ENCODE measurements at places on chromosomes 4 and X.

- DNase-seq, result no peak
Measured at GRCh38 chr4:95304898-95305297, 243.9 kb downstream of the UNC5C start.

DNA sequence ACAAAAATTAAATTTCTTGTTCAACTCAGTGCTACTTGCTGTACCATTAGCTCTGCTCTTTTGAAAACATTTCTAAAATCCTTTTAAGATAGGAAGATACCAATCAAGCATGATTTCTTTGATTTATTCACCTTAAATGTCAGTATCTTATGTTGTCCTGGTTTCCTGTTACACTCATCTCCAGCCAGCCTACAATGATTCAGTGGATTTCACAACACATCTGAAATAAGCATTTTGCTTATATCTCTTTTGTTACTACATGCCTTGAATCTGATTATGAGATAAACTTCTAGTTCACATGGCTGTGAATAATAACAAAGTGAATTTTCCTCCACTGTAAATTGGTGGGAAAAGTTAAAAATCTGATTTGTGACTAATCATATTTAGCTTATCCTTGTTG, 112.5 kb upstream of the BMP3 start:
- no peak for DNase-seq

- DNase-seq, result no peak
Measured at GRCh38 chr4:81499840-81500239, 28.1 kb upstream of the RASGEF1B start.

- no peak for DNase-seq
Measured at GRCh38 chr4:76457885-76458284, 22.9 kb downstream of the SHROOM3 start.

- DNase-seq, result no peak
Measured at GRCh38 chrX:76109654-76110053, 63.2 kb upstream of the PBDC1 start.

DNA sequence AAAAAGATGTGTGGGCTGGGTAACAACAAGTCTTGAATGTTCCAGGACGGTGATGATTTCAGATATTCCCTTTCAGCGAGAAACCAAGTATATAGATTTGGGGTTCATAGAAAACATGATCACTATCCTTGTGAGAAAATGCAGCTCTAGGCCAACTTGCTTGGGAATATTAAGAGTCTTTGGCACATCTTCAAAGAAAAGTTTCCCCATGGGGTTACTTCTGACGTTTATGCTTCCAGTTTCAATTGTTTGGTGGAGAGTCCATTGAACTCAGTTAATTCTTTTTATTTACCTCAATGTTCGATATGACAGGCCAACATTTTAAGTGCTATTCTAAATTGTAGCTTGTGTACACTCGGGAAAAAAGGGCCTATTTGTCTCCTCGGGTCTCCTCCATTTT, 126.7 kb downstream of the NHS start:
- DNase-seq, result no peak

GRCh38 chr4:89538171-89538570, 230.6 kb upstream of the GPRIN3 start:
- DNase-seq, result no peak

GRCh38 chrX:47245156-47245555, 12.3 kb downstream of the USP11 start:
- no peak for DNase-seq

DNA sequence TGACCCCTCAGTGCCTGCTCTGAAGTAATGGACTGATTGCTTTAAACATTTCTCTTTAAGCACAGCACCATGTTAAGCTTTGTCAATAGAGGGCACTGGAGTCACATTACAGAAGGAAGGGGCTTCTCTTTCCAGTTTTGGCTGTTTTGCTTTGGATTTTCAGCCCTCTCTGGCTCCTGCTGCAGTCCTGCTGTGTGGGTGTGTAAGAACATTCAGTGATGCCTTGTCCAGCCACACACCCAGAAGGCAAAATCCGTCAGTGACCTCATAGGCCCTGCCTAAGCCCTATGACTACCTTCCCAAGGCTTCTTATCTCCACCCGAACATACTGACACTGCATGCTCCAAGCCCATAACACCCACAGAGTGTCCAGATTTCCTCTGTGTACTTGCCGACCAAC, 215.3 kb upstream of the CTSO start:
- DNase-seq, result no peak

GRCh38 chr4:10701702-10702460, 17.3 kb upstream of the CLNK start:
- DNase-seq, result no peak

DNA sequence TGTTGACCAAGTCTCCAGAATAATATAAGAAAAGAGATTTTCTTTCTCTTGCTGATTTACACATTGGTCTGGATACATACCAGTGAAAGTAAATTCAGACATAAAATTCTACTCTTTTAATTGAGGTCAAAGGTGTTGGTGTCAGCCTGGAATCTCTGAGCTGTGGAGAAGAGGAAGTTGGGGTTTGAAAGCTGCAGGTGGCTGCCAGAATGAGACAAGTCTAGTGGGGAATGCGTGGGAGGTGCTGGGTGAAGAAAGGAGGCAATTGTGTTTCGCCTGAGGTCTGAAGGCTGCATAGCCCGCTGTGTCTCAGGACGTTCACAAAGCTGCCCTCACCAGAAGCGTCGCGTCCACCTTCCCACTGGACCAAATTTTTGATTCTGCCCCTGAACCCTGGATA, 31.2 kb downstream of the PHEX start:
- DNase-seq, result peak; percentile 24

DNA sequence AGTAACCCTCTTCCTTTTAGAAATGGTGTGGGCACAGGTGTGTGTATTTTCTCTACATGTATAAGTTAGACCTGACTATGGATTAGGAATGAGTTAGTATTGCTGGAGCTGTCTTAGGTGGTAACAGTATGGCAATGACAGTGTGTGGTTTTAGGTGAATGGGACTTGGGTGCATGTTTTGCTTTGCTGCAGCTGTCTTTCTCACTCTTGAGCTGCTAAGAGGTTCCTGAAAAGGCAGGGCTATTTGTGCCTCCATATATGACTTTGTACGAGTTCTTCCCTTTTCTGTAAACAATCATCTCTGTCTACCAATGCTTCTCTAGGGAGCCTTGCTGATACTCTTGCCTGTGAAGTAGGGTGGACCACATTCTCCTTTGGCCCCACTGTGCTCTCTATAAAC, 234.8 kb upstream of the HHIP start:
- DNase-seq, result no peak

DNA sequence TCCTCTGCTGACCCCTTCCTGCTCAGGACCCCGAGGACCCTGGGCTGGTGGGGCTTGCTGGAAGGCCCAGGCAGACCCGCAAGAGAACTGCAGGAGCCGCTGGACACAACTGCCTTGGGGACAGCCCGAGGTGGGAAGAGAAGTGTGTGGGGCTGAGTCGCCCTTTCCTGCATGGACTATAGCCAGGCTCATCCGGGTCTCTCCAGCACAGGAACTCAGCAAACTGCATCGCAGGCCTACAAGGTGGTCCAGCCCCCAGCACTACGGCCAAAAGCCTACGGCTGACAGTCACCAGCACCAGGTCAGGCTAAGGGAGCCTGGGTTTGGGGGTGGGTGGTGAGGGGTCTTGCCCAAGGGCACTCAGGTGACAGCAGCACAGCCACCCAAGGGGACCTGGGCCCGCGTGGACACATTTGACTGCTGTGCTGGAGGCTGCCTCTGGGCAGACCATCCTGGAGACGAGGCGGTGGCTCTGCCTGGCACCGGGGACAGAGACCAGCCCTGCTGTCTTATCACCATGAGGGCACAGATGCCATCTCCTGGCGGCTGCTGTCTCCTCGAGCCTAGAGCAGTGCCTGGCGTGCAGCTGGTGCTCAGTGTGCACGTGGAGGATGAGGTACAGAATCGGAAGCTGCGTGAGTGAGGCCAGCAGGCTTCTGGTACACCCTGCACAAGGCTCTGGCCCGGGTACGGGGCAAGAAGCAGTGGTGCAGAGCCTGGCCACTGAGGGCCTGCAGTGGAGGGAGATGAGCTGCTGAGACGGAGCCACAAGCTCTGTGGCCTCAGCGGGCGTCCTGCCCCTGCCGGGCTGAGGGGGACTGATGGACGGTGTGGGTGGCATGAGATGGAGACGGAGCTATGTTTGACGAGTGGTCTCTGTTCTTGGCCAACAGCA, 15.1 kb downstream of the LRPAP1 start:
- no peak for DNase-seq

- DNase-seq, result no peak
Measured at GRCh38 chr4:125368671-125369081, 53.9 kb downstream of the FAT4 start.

- no peak for DNase-seq
Measured at GRCh38 chr4:120960656-120961267, 38.2 kb upstream of the PRDM5 start.

GRCh38 chr4:167185465-167185864, 48.8 kb downstream of the SPOCK3 start:
- DNase-seq, result no peak

- no peak for DNase-seq
Measured at GRCh38 chr4:57094832-57095223, 15.4 kb downstream of the IGFBP7 start.

- no peak for DNase-seq
Measured at GRCh38 chrX:12843668-12844279, 23.1 kb upstream of the TLR7 start.

DNA sequence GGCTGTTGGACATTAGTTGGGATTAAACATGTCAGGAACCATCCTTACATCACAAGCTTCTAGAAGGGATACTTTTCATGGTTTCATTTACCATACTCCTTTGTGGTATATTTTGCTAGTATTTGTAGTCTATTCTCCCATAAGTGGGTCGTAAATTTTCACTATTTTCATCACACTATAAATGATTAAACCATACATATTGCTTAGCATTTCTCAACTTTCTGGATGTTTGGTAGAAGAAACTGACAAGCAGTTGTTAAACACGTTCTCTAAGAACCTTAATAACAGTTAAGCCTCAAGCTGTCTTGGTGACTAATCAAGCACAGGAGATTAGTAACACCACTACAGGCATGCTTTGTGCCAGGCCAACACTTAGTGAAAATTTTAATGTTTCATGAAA, 375.5 kb downstream of the NAF1 start:
- DNase-seq, result no peak

DNA sequence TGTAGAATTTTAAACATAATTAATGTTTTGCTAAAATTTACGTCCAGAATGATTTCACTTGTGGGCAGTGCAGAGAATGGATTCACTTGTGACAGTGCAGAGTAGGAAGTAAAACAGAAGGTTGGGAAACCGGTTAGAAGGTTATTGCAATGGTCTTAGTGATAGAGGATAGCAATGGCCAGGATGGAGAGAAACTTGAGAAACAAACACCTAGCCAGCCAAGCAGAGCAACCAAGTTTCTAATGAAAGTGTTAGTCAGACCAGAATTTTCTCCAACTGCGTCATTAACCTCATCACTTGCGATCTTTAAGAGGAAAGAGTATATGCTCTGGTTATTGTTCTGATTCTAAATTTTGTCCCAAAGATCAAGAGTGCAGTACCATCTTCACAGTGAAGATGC, 50.0 kb upstream of the TBC1D9 start:
- DNase-seq, result no peak

Measured in stimulated activated CD4-positive, alpha-beta T cell treated with anti-CD3 and anti-CD28 coated beads, Interleukin-4, amount 100 ng/mL, for 4 hours (primary cell).